Thymus (tissue), 14 donors: ENCODE measurements at places on chromosomes 3 and 15.

DNA sequence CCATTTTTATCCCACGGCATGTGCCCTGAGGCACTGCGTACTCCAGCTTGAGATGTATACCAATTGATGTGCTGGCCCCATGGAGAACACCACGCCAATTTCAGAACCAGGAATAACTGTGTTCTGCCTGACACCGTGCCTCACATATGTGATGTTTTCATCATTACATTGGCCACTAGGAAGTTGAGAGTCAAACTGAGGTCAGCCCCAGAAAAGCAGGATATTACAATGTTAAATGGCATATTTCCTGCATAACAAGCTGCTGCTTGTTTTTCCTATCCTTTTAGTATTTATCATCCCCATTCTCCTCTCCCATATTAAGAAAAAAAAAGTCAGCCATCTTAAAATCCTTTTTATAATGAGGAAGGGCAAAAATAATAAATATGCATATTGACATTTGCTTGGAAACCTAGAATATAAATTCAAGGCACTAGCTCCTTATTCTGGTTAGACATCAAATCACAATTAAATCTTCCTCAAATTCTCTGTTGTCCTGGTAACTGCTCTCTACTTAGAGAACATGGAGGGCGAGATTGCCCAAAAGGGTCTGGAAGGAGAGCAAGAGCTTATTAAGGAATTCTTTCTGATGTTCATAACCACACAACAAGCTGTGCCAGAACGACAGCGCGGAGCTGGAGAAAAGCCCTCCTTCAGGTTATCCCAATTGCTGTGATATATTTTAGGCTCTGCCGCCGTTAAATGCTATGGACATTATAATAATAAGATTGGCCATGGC is 112.6 kb downstream of the UACA start:
- no peak for DNase-seq
- no peaks in the 10 kb centered on the region for H3K36me3 ChIP-seq
- no peak overlapping the region for H3K4me3 ChIP-seq
- H3K27ac ChIP-seq, result no peak overlapping the region
- no peaks in the 10 kb centered on the region for H3K4me1 ChIP-seq
- H3K27me3 ChIP-seq, result no peaks in the 10 kb centered on the region

DNA sequence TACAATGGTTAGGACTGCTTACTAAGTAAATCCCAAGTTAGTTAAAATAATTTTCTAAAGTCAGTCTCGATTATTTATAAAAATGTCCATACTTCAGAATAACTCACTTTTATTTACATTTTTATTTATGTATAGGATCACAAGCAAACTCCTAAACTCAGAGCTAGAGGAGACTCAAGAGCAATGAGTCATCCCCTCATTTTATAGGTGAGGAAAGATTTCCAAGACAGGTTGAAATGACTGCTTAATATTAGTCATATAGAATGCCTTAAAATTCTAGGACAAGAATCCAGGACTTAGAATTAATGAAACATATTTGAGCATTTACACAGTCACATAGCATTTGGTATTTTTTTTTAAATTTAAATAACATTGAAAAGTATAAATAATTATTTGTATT is 983.8 kb downstream of the SI start:
- no peaks in the 10 kb centered on the region for H3K27me3 ChIP-seq
- no peaks in the 10 kb centered on the region for H3K36me3 ChIP-seq
- H3K27ac ChIP-seq, result no peak overlapping the region
- no peaks in the 10 kb centered on the region for H3K4me1 ChIP-seq
- no peak for DNase-seq
- H3K4me3 ChIP-seq, result no peak overlapping the region

- peaks cover 24% of the 10 kb centered on the region for H3K4me1 ChIP-seq
- peaks cover 5% of the 10 kb centered on the region for H3K36me3 ChIP-seq
- no peaks in the 10 kb centered on the region for H3K27me3 ChIP-seq
- no peak for DNase-seq
Measured at GRCh38 chr15:75037685-75038084, 14.3 kb downstream of the PPCDC start.

- H3K27me3 ChIP-seq, result no peaks in the 10 kb centered on the region
- H3K4me3 ChIP-seq, result peak overlapping the region; percentile 98
- no peak for DNase-seq
- H3K4me1 ChIP-seq, result peaks cover 7% of the 10 kb centered on the region
- H3K27ac ChIP-seq, result peak overlapping the region; percentile 94
Measured at GRCh38 chr3:107523289-107523538, 452 bp downstream of the BBX start.

DNA sequence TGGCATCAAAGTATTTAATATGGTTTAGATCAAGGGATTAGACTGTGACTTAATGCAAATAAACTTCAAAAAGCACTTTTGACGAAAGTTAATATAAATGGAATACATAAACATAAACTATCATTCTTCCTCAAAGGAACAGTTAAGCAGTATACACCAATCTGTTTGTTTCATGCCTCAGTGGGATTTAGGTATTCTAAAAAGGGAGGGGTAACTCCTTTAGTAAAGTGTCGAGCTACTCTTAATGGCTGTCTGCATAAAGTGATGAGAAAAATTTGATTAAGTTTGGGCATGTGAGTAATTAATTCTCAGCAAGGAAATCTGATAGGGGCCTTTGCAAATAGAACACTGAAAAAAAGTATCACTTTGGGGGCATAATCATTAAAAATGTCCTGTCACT is 176.9 kb downstream of the FRMD5 start:
- H3K4me3 ChIP-seq, result no peak overlapping the region
- no peak for DNase-seq
- no peaks in the 10 kb centered on the region for H3K27me3 ChIP-seq
- H3K4me1 ChIP-seq, result no peaks in the 10 kb centered on the region

DNA sequence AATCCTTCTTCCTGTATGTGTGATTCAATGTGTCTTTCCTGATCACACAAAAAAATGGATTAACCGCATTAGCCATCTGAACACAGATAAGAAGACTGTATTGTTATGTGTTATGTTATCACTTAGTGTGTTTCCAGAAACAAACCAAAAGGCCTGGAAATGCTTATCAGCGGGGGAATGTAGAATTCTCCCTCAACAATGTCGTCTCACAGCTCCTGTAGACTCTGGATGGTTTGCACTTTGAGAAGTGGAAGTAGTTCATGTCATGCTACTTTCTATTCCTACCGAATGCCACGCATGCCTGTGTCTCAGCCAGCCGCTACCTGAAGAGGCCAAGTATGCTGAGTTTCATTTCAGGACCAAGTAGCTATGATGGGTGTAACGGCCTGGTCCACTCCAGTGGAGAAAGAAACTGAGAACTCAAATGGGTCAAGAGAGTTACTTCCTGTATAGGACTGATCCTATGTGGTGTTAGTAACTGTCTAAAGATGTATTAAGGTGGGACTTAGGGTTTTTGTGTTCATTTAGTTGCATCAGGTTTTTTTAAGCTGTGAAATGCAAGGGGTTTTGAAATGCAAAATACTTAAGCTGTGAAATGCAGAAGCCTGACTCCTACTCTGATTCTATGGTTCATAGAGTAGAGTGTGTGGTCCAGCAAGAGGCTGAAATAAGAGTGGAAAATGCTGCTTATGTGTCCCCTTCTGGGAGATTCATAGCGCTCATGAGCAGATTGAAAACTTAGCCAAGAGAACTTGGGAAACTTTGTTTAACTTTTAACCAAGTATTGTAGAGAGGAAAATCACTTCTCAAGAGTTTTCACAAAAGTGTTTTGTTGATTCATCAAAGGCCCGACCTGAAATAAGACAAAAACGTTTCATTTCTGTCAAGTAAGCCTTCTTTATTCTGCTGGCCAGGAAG is 118.5 kb upstream of the LMOD3 start:
- DNase-seq, result no peak
- no peak overlapping the region for H3K27ac ChIP-seq
- H3K4me3 ChIP-seq, result no peak overlapping the region
- no peaks in the 10 kb centered on the region for H3K27me3 ChIP-seq
- H3K36me3 ChIP-seq, result peaks cover 3% of the 10 kb centered on the region
- H3K4me1 ChIP-seq, result peaks cover 14% of the 10 kb centered on the region

DNA sequence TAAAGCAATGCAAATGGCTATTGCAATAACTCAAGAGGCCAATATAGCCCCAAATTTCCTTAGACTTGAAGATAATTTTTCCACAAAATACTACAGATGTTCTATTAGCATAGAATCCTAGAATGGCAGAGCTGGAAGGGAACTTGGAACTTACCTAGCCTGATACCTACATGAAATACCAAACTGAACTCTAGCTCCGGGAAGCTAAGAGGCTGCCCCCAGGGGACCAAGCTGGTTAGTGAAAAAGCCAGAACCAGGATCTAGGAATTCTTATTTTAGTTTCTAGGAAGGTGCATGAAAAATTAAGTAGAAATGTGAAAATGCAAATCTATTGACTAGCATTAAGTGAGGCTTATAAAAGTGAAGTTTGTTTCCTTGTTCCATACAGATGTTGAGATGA is 256.0 kb upstream of the CBLB start:
- no peak overlapping the region for H3K4me3 ChIP-seq
- H3K27me3 ChIP-seq, result no peaks in the 10 kb centered on the region
- no peaks in the 10 kb centered on the region for H3K36me3 ChIP-seq
- H3K4me1 ChIP-seq, result no peaks in the 10 kb centered on the region
- no peak for DNase-seq

GRCh38 chr15:89374086-89374981 is 39.7 kb upstream of the POLG start:
- no peak for DNase-seq
- H3K4me3 ChIP-seq, result no peak overlapping the region
- H3K4me1 ChIP-seq, result peaks cover 7% of the 10 kb centered on the region
- H3K27ac ChIP-seq, result no peak overlapping the region
- no peaks in the 10 kb centered on the region for H3K36me3 ChIP-seq
- peaks cover 95% of the 10 kb centered on the region for H3K27me3 ChIP-seq

- peak; percentile 59 for DNase-seq
- peaks cover 62% of the 10 kb centered on the region for H3K4me1 ChIP-seq
- no peaks in the 10 kb centered on the region for H3K36me3 ChIP-seq
Measured at GRCh38 chr3:186515125-186515524, 29.1 kb downstream of the CRYGS start.

DNA sequence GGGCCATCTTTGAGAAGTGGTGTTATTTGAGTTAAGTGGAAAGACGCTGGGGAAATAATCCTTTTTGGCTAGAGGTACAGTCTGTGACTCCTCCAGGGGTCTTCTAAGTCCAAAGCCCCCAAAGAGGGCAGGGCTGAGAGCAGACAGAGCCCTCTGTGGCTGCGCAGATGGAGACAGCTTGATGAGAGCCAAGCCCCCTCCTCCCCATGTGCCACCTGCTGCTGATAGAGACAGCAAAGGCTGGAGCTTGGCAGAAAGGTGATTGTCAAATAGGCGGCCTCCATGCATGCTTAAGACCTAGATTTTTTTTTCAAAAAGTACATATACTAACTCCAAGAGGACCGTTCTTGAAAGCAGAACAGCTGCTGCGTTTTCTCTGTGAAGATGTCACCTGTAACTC is 72.4 kb downstream of the CRYGS start:
- no peaks in the 10 kb centered on the region for H3K27me3 ChIP-seq
- H3K36me3 ChIP-seq, result no peaks in the 10 kb centered on the region
- H3K27ac ChIP-seq, result no peak overlapping the region
- DNase-seq, result no peak
- no peak overlapping the region for H3K4me3 ChIP-seq
- H3K4me1 ChIP-seq, result no peaks in the 10 kb centered on the region

GRCh38 chr15:90581771-90582352 is 52.1 kb downstream of the CRTC3 start:
- H3K36me3 ChIP-seq, result no peaks in the 10 kb centered on the region
- peaks cover 14% of the 10 kb centered on the region for H3K4me1 ChIP-seq
- no peaks in the 10 kb centered on the region for H3K27me3 ChIP-seq
- peak overlapping the region; percentile 67 for H3K27ac ChIP-seq
